Stimulated activated CD8-positive, alpha-beta memory T cell treated with anti-CD3 and anti-CD28 coated beads, Interleukin-15, amount 100 ng/mL, for 1 hour (primary cell): ENCODE measurements at places on chromosomes 2 and 18.

DNA sequence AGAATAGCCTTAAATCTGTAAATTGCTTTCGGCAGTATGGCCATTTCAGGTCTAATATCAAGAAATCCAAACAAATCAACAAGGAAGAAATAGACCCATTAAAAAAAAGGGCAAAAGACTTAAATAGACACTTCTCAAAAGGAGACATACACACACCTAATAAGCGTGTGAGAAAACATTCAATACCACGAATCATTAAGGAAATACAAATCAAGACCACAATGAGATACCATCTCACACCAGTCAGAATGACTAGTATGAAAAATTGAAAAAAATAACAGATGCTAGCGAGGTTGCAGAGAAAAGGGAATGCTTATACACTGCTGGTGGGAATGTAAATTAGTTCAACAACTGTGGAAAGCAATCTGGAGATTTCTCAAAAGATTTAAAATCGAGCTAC is 243.2 kb downstream of the DSEL start:
- no peak for DNase-seq

DNA sequence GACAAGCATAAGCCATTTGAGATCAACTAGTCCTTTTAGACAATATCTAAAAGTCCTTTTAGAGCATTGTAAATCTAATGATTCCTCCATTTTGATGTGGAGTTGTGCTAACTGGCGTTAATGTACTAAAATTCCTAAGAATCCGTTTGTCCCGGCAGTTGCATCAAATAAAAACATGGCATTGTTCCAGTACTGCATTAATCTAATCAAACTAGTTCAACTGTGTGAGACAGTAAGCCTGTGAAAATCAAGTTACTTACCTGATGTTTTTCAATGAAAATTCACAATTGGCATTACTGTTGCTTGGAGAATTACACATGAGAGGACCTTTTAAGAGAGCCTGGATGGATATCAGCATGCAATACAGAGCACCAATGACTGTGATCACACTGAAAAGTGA is 13.3 kb downstream of the TM4SF20 start:
- DNase-seq, result no peak

GRCh38 chr2:117702098-117702497 is 112.4 kb upstream of the DDX18 start:
- DNase-seq, result no peak

DNA sequence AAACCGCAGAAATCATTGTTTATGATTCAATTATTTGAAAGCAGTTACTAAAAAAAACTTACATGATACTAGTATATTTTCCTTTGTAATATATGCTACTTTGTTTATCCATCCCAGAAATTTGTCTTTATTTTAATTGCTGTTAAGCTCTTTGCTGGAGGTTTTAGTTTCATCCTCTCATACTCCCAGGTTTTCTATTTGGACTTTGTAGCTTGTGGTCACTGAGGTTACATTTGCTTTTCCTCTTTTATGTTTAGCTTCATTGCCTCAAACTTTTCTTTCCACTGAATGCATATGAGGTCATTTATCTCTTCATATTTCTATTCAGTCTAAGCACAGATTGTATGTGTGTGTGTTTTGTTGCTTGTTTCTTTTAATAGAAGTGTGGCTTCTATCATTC is 89.9 kb downstream of the ERBB4 start:
- DNase-seq, result no peak

- no peak for DNase-seq
These were observed 42.4 kb downstream of the CYB5A start for GRCh38 chr18:74249181-74249968.

DNA sequence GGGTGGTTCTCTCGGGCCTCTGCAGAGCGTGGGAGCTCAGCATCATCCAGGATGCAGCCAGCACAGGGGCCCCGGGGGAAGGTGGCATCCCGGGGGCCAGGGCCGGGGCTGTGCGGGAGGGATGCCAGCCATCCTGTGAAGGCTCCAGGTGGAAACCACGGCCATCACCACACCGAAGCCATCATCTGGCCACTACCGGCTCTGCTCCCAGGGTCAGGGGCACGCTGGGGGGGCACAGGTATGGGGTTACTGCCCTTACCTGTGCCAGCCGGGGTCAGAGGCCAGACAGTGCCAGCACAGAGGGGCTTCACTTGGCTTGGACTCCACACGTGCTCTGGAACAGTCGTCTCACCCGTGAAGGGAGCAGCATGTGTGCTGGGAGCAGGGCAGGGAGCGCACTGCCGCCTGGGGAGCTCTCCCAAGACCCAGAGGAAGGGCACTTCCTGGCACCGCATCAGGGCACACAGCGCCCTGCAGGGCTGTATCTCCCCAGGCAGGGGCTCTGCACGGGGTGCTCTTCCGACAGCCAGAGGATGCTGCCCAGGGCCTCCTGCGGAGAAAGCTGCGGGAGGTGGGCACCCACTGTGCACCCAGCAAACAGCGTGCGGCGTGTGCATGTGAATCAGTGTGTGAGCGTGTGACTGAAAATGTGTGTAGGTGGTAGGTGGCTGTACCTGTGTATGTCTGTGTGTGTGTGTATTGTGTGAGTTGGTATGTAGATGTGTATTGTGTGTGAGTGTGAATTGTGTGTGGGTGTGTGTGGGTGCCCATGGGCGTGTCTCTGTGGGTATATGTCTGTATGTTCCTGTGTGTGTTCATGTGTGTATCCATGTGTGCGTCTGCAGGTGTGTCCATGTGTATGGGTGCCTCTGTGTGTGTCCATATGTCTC is 75.0 kb downstream of the PTGR3 start:
- no peak for DNase-seq

- DNase-seq, result no peak
These were observed 276.9 kb downstream of the CAMKMT start for GRCh38 chr2:44638649-44639048.

GRCh38 chr2:150466741-150467620 is 20.5 kb downstream of the RND3 start:
- DNase-seq, result no peak

DNA sequence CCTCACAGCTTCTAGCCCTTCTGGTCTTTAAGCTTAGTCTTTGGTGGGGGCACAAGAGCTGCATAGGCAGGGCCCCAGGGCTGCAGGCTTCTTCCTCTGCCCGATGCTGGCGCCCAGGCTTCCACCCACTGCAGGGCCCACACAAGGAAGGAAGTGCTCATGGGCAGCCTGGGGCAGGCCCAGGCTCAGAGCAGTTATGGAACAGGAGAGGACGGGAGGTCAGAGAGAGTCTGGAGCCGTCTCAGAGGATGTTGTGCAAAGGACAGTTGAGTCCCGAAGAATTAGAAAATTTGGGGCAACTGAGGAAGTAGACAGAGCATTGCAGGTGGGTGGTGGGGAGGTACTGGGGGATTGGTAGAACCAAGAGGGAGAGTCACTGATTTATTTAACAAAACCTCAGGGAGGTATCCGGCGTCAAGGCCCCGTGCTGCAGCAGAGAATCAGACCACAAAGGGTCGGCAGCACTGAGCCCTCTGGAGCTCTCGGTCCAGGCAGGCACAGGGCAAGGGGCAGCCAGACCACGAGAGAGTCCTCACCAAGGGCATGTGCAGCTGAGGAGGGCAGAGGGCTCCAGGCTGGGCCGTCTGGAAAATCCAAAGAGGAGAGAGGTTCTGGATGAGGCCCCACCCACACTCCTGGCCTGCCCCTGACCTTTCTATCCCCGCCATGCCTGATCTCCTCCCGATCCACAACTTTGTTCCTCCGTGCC is 110.8 kb upstream of the GLI2 start:
- no peak for DNase-seq

- no peak for DNase-seq
These were observed 107.6 kb downstream of the LRP2 start for GRCh38 chr2:169254774-169255173.

GRCh38 chr2:134466141-134466540 is 212.3 kb downstream of the MGAT5 start:
- DNase-seq, result no peak

DNA sequence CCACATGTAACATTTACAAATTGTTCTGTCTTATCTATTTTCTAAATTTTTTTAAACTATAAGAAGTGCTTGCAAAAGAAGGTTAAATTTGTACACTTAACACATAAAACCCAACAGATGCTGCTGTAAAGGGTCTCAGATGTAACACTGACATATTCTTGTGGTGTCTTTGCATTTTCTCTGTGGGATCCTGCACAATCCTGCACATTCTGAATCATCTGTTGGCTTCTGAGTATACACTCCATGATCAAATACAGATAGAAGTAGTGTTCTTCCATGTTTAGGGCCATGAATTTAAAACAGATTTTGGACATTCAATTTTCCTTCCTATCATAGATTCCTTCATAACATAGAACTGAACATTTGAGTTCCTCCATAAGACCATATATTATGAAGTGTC is 89.0 kb downstream of the SPRED2 start:
- no peak for DNase-seq

DNA sequence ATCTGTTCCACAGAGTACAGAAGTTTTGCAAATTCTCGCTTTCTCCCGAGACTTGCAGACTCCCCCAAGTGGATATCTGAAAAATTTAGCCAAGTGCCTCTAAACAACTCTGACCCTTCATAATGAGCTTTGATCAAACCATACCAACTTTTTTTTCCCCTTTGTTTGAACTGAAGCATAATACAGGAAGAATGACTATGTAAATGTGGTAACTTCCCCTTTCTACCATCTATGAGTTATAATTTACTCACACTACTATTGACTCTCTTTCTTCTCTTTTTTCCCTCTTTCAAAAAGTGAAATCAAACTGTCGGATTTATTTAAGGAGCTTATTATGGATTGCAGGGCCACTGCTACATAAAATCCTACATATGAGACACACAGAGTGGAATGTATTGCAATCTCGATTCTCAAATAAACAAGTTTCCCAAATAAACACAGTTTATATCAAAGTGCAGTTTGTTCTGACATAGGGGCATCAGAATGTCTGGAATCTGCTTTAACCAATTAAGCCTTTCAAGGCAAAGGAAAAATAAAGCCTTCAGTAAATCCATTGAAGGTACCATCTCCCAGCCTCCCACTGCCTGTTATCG is 1.4 kb upstream of the ZNF804A start:
- DNase-seq, result no peak

- no peak for DNase-seq
These were observed 19.9 kb upstream of the SCYGR1 start for GRCh38 chr2:227407591-227408151.

DNA sequence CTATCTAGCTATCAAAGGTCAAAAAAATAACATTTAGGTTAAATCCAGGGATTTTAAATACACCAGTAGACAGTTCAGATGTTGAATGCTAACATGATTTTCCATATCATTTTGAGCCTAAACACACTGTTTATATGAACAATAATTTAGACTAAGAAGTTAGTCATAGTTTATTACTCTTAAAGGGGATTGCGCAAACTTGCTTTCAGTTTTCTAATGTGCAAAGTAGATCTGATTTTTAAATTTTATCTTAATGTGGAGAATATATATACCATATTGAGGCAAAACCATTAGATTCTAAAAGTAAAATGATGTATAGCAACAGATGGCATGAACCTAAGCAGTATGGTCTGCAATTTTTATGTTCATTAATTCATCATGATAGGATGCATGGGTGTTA is 76.6 kb downstream of the CDH7 start:
- DNase-seq, result no peak

- no peak for DNase-seq
These were observed 224.6 kb downstream of the PHLPP1 start for GRCh38 chr18:62939926-62940325.

DNA sequence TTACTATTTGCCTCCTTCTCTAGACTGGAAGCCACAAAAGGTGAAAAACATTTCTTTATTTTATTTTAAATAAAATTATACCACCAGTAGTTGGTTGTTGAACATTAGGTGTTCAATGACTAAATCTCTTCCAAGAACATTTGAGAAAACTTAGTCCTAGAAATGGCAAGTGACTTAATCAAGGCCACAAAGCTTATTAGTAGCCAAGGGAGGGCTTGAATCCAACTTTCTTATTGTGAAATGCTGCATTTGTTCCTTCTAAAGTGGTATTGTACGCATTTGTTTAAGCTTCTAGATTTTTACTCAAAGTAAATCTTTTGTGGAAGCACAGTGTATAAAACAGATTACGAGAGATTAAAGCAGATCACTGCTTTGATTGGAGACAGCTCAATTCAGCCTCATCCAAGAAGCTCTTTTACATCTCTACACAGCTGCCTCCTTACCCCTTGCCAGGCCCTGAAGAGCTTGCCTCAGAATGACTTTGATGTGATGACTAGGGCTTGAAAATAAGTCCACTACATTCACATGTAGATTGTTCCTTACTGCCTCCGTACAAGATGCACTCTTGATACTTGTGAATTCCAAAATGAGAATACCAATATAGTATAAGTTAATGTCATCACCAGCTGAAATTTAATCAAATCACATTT is 244.8 kb downstream of the XIRP2 start:
- DNase-seq, result no peak

DNA sequence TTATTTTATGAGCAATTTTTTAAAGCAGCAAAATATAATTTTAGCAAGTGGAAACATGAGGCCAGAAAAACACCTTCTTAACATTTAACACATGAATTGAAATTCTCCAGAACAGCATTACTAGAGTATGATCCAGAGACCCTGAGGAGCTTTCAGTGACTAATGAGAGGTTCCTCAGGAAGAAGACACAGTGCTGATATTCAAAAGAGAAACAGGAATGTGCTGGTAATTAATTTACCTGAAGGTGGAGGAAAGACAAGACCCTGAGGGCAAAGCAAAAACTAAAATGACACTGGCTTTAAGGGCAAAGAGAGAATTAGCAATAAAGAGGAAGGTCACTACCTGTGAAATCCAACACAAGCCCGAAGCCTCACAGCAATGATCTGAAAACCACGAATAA is 97.0 kb downstream of the CDH2 start:
- no peak for DNase-seq

GRCh38 chr18:7696780-7697179 is 129.7 kb downstream of the PTPRM start:
- DNase-seq, result no peak

DNA sequence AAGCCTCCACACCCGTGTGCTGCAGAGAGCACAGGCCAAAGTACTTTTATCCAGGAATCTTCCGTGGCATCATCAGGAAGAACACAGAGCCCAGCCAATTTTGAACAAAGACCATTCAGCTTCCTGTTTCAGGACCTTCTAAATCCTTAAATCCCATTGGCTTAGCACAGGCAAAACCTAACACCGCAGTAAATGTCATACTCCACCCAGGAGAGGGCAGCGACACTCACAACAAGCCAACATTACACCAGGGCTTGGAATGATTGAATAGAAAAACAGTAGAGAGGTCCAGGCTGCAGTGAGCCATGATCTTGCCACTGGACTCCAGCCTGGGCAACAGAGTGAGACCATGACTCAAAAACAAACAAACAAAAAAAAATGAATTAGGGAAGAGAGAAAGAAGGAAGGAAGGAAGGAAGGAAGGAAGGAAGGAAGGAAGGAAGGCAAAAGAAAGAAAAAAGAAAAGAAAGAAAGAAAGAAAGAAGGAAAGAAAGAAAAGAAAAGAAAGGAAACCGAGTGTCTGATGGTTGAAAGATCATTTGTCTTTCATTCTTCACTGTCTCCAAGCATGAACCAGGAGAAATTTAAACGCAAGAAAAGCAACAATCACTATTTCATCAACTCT is 144.6 kb upstream of the SATB2 start:
- no peak for DNase-seq

- no peak for DNase-seq
These were observed 14.1 kb downstream of the CRIM1 start for GRCh38 chr2:36369716-36370115.
